Stomach (tissue), 19 donors: ENCODE measurements at places on chromosomes 1 and 21. TPM values are rescaled to one million over a fixed set of nuclear protein-coding genes. Genes with fewer than 3 reads are reported as not detected.

DNA sequence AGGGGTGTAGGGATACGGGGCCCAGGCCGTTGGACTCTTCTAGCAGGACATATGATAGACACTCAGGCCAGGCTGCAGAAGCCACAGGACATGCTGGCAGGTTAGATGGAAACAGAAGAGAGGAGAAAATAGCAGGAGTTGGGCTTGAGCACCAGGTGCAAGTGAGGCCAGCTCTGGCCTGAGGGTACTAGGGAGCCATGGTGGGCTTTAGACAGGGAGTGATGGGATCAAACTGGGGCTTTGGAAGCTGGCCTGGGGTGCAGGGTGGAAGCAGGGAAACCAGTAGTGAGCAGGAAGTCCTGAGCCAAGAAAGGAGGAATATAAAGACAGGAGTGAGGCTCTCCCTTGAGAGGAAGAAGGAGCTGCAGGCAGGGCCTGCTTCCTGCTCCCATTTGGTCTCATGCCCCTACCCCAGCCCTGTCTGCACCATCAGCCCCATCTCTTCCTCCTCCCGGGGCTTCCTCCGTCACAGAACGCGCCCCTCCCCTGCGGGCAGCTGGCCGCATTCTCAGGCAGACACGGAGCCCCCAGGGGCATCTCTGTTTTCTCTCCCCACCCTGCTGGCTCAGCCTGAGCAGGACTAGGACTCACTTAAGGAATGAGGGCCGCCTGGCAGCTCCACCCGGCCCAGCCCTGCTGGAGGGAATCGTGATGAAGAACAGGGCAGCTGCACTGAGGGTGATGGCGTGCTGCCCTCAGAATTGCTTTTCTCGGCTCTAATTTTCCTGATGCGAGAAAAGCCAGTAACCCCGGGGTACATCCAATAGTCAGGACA lies 165.5 kb upstream of the TMEM51 start:
- no peak for DNase-seq

- no peak for DNase-seq
These were observed 121.4 kb downstream of the TGFBR3 start for GRCh38 chr1:91764471-91765115.

DNA sequence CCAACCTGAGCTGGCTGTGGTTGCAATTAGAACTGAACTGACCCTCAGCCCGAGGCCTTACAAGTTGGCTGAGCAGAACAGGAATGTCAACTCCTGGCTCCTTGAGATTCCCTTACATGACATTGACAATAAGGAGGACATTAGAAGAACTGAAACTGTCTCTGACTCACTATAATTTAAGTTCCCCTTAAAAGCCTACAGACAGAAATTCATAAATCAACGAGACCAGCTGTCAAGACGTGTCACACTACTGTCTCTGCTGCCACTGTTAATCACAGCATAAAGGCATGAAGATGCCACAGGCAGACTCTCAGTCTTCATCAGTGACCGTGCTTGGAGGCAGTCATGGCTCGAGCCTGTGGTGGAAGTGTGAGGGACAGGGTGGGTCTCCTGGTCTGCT lies 168.8 kb downstream of the GABPA start:
- DNase-seq: no peak

DNA sequence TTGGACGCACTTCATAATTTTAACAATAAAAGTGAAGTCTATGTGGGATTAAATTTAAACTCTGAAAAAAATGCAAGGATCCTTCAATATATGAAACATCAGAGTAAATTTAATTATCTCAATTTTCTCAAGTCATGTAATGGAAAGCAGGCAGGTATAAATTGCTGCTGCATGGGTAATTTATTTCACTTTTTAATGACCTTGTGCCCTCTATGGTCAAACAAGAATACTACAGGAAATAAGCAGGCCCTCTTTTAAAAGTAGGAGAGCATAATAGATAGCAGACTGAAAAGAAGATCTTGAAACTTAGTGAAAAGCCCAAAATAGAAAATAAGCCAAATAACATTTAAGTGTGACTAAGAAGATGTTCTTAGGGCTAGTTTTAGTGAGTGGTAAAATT lies 22.9 kb downstream of the BCAS2 start:
- no peak for DNase-seq

DNA sequence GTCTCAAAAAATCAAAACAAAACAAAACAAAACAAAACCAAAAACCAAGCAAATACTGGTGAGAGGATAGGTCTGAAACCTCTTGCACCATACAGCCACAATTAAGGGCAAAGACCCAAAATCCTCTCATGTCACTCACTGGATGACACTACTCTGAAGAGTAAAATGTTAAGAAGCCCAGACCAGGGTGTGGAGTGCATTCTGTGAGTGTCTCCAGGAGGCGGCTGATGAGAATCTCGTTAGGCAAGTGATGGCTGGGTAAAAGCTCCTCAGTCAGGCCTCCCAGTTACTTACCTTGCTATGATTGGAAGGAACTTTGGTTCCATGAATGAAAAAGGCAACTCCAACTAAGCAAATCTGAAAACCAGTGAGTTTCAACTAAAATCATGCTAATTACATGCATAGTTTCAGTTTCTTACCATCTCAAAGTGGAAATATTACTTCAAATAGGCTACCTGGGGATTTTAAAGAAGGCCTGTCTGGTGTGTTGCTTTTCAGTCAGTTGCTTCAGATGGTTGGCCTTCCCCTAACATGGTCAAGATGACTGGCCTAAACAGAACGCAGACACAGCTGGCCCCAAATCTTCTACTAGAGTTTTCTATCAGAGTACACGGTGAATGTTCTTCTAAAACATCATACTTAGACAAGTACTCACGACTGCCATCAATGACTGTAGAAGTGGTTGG lies 95.1 kb downstream of the KIAA0319L start:
- DNase-seq: no peak

GRCh38 chr21:26003404-26003803 lies 167.2 kb downstream of the APP start:
- no peak for DNase-seq

- DNase-seq: no peak
These were observed 15.0 kb downstream of the ATF3 start for GRCh38 chr1:212623603-212624002.

Gene PCSK9
- not detected for polyA plus RNA-seq

Gene DHRS3
- polyA plus RNA-seq: 50.2 TPM
